SK-MEL-5 (cell line): ENCODE measurements at places on chromosomes 16 and 17. TPM values are rescaled to one million over a fixed set of nuclear protein-coding genes. Genes with fewer than 3 reads are reported as not detected.
A peak's percentile ranks its signal among the peaks of the same experiment; 100 is the strongest.

BIRC5 gene
- 164 and 167 TPM in 2 replicates for total RNA-seq

GRCh38 chr17:8687737-8688466 lies 56.7 kb downstream of the CCDC42 start:
- no peak for DNase-seq

RFFL gene
- 9.7 and 11.2 TPM in 2 replicates for total RNA-seq

DNA sequence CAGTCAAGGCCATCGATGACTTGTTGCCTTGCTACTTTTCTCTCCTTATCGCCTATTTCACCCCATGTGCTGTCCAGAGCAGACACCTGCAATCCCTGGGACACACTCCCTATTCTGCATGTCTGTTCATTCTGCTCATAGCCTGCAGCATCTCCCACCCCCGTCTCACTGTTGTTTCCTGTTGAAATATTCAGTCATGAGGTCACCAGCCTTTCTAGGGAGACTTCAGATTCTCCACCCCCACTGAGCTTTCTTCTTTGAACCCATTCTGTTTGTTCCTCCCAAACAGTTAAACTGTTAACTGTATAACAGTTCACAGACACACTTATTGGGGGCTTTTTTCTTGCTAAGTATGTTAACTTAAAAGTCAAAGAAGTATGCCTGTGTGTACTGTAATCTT lies 94.4 kb downstream of the AATF start:
- DNase-seq: peak; percentile 32

DNA sequence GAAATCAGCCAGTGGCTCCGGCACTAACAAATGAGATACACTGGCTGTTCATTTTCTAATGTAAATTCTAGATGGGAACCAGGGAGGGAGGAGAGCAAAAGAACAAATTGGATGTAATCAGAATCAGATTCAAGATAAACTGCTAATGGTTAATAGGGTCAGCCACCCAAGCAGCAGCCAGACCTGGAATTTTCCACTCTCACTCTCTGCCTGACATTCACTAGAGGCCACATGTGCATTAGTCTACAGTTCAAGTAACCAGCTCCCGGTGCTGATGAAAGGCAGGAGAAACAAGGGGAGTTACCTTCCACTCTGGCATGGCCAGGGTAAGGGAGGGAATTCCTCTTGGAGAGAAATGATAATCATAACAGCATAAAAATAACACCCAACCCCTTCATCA lies 597.7 kb downstream of the TOX3 start:
- DNase-seq: no peak

DNA sequence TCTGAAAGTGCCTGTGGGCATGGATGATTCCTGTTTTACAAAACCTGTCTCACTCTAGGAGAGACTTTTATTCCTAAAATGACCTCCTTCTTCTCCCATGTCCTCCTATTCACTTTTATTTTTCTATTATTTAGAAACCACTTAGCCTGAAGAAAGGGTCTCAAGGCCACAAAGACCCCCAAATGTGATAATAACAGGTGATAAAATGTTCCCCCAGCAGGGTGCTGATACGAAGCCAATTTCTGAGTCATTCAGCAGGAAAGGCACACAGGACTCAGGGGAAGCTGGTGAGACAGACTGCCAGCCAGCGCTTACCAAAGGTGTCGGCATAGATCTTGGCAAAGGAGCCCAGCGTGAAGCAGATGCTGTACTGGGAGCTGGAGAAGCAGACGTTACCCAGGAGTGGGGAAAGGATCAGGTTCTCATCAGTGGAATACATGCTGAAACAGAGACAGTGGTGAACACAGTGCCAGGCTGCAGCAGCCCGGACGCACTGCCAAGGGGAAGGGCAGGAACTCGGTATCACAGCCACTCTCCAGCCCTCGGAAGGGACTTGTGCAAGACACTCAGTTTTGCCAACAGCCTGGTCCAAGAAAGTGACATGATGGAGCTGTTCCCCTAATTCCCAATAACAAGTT lies 24.6 kb downstream of the HIGD1B start:
- no peak for DNase-seq

GRCh38 chr17:73645050-73645871 lies 1.0 kb upstream of the SDK2 start:
- DNase-seq: peak; percentile 51

GRCh38 chr16:67105881-67106280 lies 3.9 kb upstream of the PHAF1 start:
- no peak for DNase-seq

DNA sequence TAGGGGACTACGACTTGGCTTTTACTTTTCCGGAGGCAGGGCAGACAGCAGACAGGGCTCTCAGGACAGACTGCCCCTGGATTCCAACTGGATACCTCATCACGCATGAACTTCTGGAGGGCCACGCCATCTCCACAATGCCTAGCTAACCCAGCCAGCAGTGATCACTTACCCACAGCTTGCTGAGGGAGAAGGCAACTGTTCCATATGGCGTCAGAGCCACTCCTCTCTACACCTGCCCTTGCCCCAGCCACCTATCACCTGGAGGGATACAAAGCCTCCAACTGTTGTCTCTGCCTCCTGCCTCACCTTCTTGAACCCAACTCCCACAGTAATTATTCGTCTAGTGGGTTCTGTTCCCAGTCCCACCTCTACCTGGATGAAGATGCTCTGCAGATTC lies 8.8 kb downstream of the MYO19 start:
- no peak for DNase-seq

- DNase-seq: peak; percentile 42
Observed at GRCh38 chr17:489758-490329, 137.2 kb upstream of the RPH3AL start.

RRAD gene
- not detected in 2 replicates for total RNA-seq

DNA sequence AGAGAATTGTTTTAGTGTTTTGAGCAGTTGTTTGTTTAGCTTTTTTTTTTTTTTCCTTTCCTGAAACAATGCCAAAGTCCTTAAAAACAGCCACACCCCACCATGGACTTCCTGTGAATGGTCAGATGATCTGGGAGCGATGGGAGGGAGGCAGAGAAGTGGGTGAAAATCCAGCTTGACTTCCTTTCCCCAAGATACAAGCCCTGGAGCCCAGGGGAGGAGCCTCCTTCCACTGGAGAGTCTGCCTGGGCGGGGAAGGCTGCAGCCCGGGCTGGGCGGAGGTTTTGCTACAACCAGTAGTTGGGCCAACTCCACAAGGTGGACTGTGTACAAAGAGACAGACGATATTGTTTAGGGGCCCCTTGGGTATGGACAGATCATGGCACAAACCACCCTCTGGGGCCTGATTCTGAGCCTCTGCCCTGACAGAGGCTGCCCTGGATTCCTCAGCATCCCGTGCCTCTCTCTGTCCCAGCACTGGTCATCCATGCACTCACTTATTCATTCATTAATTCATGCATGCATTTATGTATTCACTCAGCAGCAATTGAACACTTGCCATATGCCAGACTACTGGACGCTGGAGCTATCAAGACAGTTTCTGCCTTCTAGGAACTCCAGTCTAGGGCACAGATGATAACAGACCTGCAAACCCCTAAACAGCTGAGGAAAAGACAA lies 29.8 kb downstream of the WSB1 start:
- DNase-seq: peak; percentile 93

GRCh38 chr17:1228781-1229348 lies 41.4 kb upstream of the BHLHA9 start:
- DNase-seq: no peak

CMTM2 gene
- total RNA-seq: not detected in 2 replicates

DNA sequence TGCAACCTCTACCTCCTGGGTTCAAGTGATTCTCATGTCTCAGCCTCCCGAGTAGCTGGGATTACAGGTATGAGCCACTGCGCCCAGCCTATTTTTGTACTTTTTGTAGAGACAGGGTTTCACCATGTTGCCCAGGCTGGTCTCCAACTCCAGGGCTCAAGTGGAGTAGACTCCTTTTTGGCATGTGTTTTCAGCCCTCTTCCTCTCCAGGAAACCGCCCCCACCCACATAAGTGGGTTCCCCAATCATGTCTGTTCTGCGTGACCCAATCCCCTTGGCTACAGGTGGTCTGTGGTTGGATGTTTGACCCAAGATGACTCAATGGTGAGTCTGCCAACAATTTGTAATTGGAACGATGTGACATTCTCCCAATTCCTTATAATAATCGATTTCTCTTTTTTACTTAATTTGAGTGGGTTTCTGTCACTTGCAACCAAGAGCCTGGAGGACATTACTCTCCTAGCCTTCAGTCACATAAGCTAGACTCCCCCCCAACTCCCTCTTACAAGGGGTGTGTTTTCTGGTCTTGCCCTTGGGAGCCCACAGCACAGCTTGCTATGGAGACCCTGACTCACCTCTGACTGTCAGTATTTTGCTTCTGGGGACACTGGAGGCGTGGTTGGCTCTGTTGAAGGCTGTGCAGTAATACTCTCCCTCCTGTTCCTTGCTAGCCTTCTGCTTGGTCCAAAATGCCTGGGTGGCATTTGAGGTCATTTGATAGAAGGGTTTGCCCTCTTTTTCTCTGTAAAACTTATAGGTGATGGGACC lies 34.9 kb downstream of the PECAM1 start:
- no peak for DNase-seq

DNA sequence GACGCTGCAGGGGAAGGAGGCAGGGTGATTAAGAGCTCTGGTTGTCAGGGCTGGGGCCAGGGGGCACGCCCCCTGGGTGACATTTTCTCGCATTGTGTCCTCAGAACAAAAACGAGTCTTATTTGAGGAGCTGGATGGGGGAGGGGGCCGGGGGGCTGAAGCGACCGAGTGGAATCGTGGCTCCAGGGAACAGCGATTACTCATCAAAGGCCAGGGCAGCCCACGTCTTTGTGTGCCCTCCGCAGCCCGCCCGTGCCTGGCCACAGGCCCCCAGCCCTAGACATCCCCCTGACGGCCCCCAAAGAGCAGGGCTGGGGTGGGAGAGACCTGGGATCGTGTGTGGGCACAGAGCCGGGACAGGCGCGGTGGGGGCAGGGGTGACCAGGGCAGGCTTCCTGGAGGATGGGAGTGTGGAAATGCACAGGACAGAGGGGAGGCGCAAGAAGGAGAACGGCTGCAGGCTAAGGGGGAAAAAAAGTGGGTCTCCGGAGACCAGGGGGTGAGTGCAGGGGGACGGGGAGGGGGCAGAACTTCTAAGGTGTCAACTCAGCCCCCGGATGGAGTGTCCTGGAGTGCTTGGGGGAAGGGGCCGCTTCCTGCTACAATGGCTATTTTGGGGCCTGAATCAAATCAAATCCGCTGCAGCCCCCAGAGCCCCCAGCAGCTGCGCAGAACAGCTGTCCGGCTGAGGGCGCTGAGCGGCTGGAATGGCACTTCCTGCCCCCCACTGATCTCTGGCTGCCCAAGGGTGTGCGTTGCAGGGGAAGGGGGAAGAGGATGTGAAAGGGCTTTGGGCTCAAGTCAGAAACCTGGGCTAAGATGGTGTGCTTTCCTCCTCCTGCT lies 24.0 kb upstream of the PHB1 start:
- no peak for DNase-seq

- no peak for DNase-seq
Observed at GRCh38 chr16:57906382-57907316, 64.3 kb downstream of the CNGB1 start.

GRCh38 chr17:64081802-64082799 lies 47.8 kb downstream of the ERN1 start:
- peak; percentile 82 for DNase-seq

SLC22A31 gene
- total RNA-seq: 0.77 TPM in 1 of 2 replicates, not detected in the other

DNA sequence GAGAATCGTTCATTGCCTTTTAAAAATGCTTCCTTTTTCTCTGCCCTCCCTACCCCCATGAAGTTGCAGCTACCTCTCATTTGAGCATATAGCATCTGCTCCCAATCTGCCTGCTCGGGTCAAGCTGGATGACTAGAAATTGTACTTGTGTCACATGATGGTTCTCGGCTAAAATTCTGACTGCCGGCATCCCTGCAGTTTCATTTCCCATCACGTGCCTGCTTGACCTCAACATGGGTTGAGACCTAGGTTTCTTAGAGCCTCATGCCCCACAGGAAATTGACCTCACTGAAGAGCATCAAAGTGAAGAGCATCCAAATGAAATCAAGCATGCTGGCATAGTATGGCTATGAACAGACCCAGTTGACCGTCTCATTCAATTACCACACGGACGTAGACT lies 581.6 kb upstream of the PSMD7 start:
- DNase-seq: no peak

KRTAP2-3 gene
- not detected in 2 replicates for total RNA-seq

- no peak for DNase-seq
Observed at GRCh38 chr17:82447876-82448275, 2.7 kb downstream of the CYBC1 start.

DNA sequence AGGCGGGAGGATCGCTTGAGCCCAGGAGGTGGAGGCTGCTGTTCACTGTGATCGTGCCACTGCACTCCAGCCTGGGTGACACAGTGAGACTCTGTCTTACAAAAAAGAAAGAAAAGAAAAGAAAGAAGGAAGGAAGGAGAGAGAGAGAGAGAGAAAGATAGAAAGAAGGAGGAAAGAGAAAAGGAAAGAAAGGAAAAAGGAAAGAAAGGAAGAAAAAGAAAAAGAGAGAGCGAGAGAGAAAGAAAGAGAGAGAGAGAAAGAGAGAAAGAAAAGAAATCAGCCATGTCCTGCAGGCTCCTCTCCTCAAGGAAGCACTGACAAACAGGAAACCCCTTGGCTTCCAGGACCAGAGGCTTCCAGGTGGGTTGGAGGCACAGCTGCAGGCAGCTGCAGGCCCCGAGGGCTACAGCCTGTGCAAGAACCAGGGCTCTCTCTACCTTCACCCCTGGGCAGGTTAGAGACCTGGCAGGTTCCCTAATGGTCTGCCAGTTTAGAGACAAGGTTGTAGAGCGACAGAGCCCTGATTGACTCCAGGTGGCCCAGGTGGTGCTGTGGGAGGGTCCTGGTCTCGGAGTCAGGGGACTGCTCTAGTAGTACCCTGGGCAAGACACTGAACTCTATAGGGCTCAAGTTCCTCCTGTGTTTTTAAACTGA lies 53.8 kb downstream of the PECAM1 start:
- DNase-seq: no peak

NAGS gene
- 0.96 and 1.8 TPM in 2 replicates for total RNA-seq

SRCIN1 gene
- total RNA-seq: 0.37 and 1.3 TPM in 2 replicates

MYH1 gene
- total RNA-seq: not detected in 2 replicates

GRCh38 chr17:40345994-40346764 lies 18.4 kb downstream of the GJD3 start:
- peak; percentile 54 for DNase-seq

GRCh38 chr17:66527335-66527734 lies 224.9 kb downstream of the PRKCA start:
- DNase-seq: peak; percentile 37

SLC13A2 gene
- total RNA-seq: not detected in 2 replicates

DNA sequence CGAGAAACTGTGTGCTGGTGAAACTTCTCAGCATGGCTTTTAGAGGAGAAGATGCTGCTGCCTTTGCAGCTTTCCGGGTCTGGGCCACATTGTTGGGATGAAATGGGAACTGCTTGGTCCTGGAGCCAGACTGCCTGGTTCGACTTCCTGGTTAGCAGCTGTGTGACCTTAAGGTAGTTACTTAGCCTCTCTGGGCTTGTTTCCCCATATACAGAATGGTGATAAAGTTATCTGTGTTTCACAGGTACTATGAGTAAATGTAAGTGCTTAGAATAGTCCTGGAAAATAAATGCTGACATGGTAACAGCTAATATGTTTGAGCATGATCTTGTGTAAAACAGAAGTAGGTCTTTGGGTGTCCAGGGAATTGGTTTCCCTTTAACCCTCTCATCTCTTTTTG lies 26.3 kb downstream of the AKAP1 start:
- DNase-seq: no peak
